ENCODE measurements at places on chromosomes 5 and 9.

- DNase-seq = peak; percentile 23
Observed at GRCh38 chr5:42583322-42583721, 160.1 kb downstream of the GHR start.

DNA sequence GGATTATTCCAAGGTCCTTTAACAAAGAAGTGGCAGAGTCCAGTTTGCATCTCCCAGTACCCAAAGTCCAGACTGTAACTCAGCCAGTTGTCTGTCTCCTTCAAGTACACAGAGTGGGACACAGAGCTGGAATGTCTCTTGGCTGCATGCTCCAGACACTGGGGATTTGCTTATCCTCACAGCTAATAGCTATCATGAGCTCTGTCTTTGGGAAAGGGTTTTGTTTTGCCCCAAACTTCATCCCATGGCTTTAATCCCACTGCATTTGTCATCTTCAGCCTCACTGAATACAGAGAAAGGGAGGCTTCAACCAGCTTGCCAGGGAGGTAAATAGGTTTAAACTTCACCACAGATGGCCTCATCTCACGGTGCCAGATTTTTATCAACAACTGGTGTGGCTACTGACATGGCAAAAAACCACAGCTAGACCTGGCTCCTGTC, 412.2 kb upstream of the SLC24A2 start:
- DNase-seq = no peak

GRCh38 chr9:106467865-106468164, 395.2 kb upstream of the ZNF462 start:
- no peak for DNase-seq

GRCh38 chr9:94157050-94157801, 73.0 kb downstream of the PTPDC1 start:
- peak; percentile 18 for DNase-seq

GRCh38 chr9:21680590-21680989, 121.8 kb upstream of the MTAP start:
- DNase-seq = no peak

GRCh38 chr9:103242025-103242424, 246.9 kb downstream of the CYLC2 start:
- no peak for DNase-seq

DNA sequence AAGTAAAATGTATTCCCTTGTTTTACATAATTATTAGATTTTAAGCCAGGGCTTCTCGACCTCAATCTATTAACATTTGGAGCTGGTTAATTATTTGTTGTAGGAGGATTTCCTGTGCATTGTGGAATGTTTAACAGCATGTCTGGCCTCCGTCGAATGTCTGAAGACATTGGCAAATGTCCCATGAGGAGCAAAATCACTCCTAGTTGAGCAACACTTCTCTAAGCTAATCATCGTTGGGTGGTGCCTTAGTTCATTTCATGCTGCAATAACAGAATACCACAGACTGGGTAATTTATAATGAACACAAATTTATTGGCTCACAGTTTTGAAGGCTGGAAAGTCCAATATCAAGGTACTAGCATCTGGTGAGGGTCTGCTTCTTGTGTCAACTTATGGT, 13.4 kb upstream of the VPS13A start:
- no peak for DNase-seq

DNA sequence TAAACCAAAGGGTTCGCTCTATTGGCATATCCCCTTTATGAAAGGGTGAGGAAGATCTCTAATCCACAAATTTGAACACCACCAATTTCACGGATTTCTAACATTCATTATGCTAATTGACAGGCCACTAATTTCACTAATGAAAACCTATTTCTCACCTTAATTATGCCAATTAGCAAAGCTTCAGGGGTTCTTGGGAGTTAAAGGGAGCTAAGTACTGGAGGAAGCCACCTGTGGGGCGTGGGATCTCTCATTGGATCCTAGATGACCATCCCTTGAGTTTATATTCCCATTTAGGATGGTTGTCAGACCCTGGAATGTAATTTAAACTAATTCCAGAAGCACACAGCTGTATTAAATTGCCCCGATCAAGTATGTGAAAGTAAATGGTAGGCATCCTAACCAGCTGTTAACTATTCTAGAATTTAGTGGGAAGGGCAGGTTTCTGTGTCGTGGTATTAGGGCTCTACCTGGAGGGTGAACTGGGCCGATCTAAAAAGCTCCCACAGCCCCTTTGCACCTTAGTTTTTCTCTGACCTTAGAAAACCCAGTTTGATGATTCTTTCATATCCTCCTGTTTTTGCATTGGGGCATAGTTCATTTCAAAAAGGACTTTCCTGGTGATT, 77.1 kb downstream of the C9orf152 start:
- no peak for DNase-seq

DNA sequence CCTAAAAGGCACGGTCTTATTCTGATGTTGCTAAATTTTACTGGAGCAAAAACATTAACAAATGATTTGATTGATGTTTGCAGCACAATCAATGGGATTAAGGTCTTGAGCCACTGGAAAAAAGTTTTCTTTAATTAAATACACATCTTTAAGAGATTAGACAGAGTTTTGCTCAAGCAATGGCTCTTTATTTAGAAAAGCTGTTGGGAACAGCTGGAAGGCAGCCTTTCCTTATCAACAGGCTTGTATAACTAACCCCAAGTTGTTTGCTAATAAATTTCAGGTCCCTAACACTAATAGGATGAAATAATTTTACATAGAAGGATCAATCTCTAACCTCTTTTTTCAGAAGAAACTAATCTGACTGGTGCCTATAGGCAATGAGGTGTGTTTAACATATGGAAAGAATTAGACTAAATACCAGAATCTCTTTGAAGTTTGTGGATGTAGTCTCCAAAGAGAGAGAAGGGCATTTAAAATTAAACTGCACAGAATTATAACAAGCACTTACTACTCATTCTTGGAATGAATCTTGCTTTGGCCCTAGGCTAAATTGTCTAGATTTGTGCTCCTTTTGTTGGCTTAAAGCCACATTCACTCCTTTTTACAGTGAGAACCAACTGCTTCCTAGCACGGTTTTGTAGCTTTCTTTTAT, 67.3 kb upstream of the TNFAIP8 start:
- DNase-seq = no peak

DNA sequence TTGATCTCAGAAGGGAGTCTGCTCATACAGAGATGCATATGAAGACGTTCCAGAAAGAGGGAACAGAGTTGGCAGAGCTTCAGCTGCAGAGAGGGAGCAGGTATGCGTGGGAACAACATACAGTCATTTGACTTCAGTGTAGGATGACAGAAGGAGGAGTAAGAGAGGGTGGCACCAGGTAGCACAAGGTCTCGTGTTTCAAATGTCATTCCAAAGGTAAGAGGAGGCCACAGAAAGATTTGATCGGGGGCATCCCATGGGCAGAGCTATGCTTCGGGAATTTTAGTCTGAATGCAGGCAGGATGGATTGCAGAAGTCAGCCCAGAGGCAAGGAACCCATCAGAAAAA, 367.1 kb downstream of the CDK5RAP2 start:
- no peak for DNase-seq

GRCh38 chr5:935510-936084, 42.9 kb downstream of the TRIP13 start:
- DNase-seq = no peak
